ENCODE measurements at places on chromosomes 2 and 18.

DNA sequence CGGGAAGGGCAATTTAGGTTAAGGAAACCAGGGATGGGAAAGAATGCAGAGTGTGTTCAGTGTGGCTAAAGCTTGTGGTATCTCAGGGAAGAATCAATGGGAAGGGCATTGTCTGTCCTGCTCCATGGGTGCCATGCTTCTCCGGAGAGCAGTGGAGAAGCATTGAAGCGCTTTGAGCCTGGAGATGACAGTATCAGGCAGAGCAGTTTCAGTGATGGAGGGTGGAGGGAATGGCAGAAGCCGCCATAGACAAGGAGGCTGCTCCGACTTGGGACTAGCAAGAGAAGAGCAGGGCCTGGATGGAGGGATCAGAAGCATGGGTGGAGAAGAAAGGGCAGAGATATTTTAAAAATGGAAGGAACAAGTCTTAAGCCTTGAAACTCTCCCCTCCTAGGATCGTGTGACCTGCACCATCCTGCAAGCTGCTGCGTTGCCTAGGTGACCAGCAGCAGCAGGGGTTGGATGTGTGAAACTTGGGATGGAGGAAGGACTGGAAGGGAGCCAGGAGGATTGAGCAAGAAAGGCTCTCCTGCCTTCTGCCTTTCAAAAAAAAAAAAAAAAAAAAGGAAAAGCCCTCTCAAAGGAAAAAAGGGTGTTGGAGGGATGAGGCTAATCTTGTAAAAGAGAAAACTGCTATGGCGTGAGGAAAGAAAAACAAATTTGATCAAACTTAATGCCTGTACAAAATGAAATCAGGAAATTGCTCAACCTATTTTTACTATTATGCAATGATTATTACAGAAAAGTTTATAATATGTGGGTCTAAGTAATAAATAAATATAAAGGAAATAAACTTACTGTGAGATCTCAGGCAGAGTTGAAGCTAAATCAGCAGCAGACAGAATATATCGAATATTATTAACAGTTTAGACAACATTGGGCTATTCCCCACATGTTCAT, 493.8 kb upstream of the NRP2 start:
- no peak for DNase-seq

DNA sequence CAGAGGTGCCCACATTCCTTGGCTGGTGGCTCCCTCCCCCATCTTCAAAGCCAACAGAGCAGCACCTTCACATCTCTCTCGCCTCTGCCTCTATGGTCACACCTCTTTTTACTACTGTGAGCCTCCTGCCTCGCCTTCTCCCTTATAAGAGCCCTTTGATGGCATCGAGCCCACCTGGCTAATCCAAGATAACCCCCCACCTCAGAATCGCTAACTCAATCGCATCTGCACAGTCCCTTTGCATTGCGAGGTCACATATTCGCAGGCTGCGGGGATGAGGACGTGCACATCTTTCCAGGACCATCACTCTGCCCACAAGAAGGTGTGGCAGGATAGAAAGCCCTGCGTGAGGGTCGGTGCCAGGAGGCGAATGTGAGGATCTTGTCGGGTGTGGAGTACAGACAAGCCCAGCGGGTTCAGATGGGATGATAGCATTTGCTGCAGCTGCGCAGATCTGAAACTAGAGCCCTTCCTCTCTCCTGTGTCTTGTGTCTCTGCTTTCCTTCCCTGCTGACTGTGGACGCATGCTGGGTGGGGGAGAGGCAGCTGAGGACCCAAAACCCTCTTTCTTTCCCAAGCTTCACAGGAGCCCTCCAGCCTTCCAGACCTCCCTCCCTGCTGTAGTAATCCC, 148.3 kb upstream of the HDAC4 start:
- DNase-seq, result no peak

DNA sequence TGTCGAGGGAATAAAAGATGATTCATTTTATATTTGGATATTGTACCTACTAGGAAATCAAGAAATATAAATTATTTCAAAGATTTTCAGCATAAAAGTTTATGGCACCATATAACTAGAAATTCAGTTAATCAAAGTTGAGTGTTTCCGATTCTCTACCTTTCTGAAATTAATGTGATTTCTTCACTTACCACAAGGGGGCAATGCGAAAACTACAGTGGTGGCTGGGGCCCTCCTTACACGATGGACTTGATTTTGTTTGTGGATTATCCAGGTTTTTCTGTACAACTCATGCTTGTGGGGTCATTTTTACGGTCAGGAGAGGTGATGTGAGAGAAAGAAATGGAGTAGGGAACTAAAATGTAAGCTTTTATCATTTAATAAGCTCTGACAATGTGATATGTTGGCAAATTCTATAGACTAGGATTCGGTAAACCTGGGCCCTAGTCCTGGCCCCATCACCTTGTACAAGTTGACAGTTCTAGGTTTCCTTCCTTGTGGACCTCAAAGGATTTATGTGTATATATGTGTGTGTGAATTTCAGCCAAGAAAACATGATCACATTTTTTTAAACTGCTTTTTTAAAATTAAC, 47.6 kb downstream of the G6PC2 start:
- DNase-seq, result no peak

GRCh38 chr2:205715831-205716525, 33.7 kb downstream of the NRP2 start:
- DNase-seq, result no peak

DNA sequence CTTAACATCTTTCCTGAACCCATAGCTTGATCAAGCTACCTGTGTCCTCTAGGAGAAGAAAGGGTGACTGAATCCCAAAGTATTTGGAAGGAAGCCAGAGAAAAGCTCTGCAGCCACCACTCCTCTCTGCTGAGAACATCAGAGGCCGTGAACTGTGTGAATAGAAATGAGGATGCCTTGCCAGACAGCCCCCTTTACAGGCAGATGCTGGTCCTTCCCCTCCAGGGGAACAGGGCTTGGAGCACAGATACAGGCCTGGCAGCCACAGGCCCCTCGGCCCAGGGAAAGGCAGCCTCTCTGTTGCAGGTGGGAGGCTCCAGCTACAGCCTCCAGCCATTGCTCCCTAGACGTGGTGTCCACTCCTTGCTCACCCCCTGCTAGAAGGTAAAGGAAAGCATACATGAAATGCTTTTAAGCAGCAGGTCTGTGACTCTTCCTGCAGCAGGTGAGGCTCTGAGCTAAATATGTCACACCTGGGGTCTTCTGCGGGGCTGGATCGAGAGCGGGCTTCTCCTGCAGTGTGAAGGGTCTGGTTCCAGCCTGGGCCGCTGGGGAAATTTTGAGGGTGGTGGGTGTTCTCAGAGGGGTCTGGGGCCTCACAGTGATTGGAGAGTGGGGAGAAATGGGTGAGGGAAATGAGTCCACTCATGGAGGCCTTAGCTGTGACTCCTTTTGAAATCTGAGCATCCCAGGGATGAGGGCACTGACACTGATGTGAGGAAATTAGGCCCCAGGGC, 234.0 kb downstream of the KLHL29 start:
- DNase-seq, result no peak

GRCh38 chr2:45316576-45317338, 294.3 kb downstream of the SRBD1 start:
- no peak for DNase-seq

- no peak for DNase-seq
Observed at GRCh38 chr18:78006006-78006773, 756.5 kb downstream of the GALR1 start.

DNA sequence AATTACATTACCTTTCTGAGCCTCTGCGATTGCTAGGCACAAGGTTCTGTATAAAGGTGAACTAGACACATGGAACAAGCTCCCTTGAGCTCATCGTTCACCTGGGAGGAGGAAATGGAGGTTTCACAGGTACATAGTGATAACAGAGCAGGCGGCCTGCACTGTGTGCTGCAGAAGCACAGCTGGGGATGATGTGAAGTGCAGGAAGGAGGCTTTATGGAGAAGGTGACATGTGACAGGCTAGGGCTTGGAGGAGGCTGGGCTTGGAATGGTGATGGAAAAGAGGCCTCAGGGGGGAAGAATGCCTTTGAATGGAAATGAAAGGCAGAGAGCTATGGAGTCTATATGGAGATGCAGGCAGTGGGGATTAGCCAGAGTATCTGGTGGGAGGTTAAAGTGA, 22.9 kb downstream of the MARCHF4 start:
- DNase-seq, result no peak

DNA sequence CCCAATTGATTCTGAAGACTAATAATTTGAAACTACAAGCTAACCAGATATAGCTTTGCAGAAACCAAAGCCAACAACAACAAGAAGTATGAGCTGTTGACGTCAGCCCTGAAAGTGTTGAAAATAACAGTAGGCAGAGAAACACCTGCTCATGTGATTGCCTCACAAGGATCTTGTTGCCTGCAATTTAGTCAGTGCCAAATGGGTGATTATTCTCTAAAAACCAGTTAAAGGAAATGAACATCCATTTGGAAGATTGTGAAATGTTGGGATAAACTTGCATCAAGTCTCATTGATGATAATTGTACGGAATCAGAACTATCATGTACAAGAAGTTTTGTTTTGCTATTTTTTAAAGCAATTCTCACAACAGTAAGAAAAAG, 2.8 kb downstream of the CYTIP start:
- DNase-seq, result peak; percentile 73

DNA sequence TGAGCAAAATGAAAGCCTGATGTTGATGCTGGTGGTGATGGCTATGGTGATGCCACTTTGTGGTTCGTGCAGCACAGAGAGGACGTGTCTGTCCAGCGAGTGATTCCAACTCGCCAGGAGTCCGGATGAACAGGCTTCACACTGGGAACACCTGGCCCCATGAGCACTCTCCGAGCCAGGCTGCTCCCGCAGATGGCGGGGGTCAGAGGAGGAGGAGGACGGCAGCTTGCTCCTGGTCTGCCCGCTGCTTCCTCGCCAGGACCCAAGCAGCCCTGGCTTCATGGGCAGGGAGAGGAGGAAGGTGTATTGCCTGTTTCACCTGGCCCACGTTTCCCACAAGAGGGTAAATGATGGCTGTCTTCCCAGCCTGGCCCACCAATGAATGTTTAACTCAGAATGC, 121.6 kb downstream of the MTCL1 start:
- no peak for DNase-seq

- no peak for DNase-seq
Observed at GRCh38 chr2:234448506-234449184, 48.2 kb downstream of the ARL4C start.

Measured in central memory CD4-positive, alpha-beta T cell (primary cell).